Thyroid gland (tissue), 4 donors: ENCODE measurements at places on chromosomes 6 and 20.

GRCh38 chr6:44495036-44495901, 107.8 kb downstream of the CDC5L start:
- no peaks in the 10 kb centered on the region for H3K27me3 ChIP-seq
- no peaks in the 10 kb centered on the region for H3K36me3 ChIP-seq
- peaks cover 8% of the 10 kb centered on the region for H3K4me1 ChIP-seq
- no peak for DNase-seq
- no peak overlapping the region for H3K27ac ChIP-seq

GRCh38 chr6:111121789-111122350, 34.6 kb downstream of the SLC16A10 start:
- no peaks in the 10 kb centered on the region for H3K27me3 ChIP-seq
- H3K4me1 ChIP-seq = peaks cover 13% of the 10 kb centered on the region
- no peak for DNase-seq
- no peak overlapping the region for H3K4me3 ChIP-seq
- H3K36me3 ChIP-seq = no peaks in the 10 kb centered on the region

GRCh38 chr6:90411292-90411781, 114.7 kb upstream of the BACH2 start:
- H3K27me3 ChIP-seq = no peaks in the 10 kb centered on the region
- no peak overlapping the region for H3K4me3 ChIP-seq
- H3K27ac ChIP-seq = no peak overlapping the region
- DNase-seq = no peak

DNA sequence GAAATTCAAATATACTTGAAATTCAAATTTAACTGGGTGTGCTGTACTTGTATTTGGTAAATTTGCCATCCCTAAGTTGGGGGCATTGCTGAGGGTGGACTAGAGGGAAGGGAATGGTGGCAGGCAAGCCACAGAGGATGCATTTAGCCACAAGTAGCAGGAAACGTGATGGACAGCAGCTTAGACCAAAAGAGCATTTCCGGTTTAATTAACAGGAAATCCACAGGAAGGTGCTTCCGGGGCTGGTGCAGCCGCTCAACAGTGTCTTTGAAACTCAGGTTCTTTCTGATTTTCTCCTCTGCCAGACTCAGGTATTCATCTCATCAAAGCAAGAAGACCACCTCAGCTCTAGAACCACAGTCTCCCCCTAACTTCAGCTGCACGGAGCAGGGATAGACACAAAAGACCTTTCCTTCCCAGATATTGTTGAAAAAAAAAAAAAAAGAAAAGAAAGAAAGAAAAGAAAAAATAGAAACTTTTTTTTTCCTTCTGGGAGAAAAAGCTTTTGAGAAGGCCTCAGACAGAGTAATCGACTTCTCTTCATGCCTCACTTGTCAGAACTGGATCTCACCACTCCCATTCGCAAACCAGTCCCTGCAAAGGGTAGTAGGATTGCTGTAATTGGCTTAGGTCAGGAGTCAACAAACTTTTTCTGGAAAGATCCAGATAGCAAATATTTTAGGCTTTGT, 8.0 kb upstream of the BCAS1 start:
- H3K27me3 ChIP-seq = no peaks in the 10 kb centered on the region
- DNase-seq = no peak
- H3K36me3 ChIP-seq = no peaks in the 10 kb centered on the region
- no peaks in the 10 kb centered on the region for H3K4me1 ChIP-seq
- no peak overlapping the region for H3K27ac ChIP-seq
- H3K4me3 ChIP-seq = no peak overlapping the region

- H3K4me3 ChIP-seq = peak within 1 kb of the TSS; percentile 72
- DNase-seq = peak; percentile 67
- no peaks in the 10 kb centered on the region for H3K36me3 ChIP-seq
- H3K27ac ChIP-seq = peak within 1 kb of the TSS; percentile 51
These were observed at the start of gene SIRPA for GRCh38 chr20:1894951-1895673. Gene SIRPA (plus strand): TSS chr20:1895407. CDS start chr20:1895448, 41 bp downstream.

- H3K27ac ChIP-seq = no peak overlapping the region
- no peak for DNase-seq
- H3K27me3 ChIP-seq = peaks cover 60% of the 10 kb centered on the region
- no peaks in the 10 kb centered on the region for H3K36me3 ChIP-seq
- H3K4me1 ChIP-seq = no peaks in the 10 kb centered on the region
- no peak overlapping the region for H3K4me3 ChIP-seq
These were observed 13.1 kb upstream of the LIN28B start for GRCh38 chr6:104943781-104944180.

GRCh38 chr6:105799056-105799455, 287.1 kb upstream of the PRDM1 start:
- H3K4me1 ChIP-seq = peaks cover 44% of the 10 kb centered on the region
- peak; percentile 23 for DNase-seq
- peak overlapping the region; percentile 79 for H3K27ac ChIP-seq

DNA sequence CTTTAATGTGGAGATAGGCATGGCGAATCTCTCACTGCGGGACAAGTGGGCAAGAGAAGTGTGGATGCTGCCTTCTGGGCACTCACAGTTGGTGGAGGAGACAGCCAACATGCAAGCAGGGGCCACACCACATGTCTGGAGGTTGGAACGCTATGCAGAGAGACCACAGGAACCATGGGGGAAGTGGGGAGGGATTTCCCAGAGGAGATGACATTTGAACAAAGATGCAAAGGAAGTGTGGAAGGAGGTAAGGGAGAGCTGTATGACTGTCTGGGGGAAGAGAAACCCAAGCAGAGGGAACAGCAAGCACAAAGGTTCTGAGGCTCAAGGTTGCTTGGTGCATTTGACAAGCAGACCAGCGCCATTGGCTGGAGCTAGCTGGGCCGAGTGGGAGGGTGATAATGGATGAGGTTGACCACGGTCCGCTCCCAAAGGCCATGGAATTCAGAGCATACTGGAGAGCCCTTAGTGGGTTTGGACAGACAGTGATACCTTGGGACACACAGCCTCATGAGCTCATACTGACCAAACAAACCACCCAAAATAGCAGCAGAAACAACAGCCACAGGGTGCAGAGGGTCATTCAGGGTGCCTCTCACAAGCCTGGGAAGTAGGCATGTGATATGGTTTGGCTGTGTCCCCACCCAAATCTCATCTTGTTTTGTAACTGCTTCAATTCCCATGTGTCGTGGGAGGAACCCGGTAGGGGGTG, 7.6 kb upstream of the FAM110A start:
- no peaks in the 10 kb centered on the region for H3K4me1 ChIP-seq
- no peak overlapping the region for H3K27ac ChIP-seq
- no peaks in the 10 kb centered on the region for H3K27me3 ChIP-seq
- no peak for DNase-seq

GRCh38 chr6:79385893-79386292, 151.3 kb downstream of the LCA5 start:
- H3K27me3 ChIP-seq = no peaks in the 10 kb centered on the region
- H3K4me1 ChIP-seq = no peaks in the 10 kb centered on the region
- no peak for DNase-seq
- H3K36me3 ChIP-seq = no peaks in the 10 kb centered on the region
- H3K27ac ChIP-seq = no peak overlapping the region

GRCh38 chr6:112883095-112883494, 536.0 kb downstream of the RFPL4B start:
- no peaks in the 10 kb centered on the region for H3K27me3 ChIP-seq
- no peaks in the 10 kb centered on the region for H3K4me1 ChIP-seq
